Lung microvascular endothelial cell (primary cell): ENCODE measurements at places on chromosomes 7 and 10. TPM values are rescaled to one million over a fixed set of nuclear protein-coding genes. Genes with fewer than 3 reads are reported as not detected.

Gene NRF1
- 7.8 and 12.9 TPM in 2 replicates for total RNA-seq

Gene TRPV5
- not detected in 2 replicates for total RNA-seq

Gene CYP3A7
- not detected in 2 replicates for total RNA-seq

Gene NEUROG3
- not detected in 2 replicates for total RNA-seq

Gene AGAP5
- 0.87 and 1.8 TPM in 2 replicates for total RNA-seq
